Colonic mucosa (tissue), 4 donors: ENCODE measurements at places on chromosomes 2 and 18.

- DNase-seq = no peak
Observed at GRCh38 chr2:21693081-21693480, 569.3 kb downstream of the TDRD15 start.

DNA sequence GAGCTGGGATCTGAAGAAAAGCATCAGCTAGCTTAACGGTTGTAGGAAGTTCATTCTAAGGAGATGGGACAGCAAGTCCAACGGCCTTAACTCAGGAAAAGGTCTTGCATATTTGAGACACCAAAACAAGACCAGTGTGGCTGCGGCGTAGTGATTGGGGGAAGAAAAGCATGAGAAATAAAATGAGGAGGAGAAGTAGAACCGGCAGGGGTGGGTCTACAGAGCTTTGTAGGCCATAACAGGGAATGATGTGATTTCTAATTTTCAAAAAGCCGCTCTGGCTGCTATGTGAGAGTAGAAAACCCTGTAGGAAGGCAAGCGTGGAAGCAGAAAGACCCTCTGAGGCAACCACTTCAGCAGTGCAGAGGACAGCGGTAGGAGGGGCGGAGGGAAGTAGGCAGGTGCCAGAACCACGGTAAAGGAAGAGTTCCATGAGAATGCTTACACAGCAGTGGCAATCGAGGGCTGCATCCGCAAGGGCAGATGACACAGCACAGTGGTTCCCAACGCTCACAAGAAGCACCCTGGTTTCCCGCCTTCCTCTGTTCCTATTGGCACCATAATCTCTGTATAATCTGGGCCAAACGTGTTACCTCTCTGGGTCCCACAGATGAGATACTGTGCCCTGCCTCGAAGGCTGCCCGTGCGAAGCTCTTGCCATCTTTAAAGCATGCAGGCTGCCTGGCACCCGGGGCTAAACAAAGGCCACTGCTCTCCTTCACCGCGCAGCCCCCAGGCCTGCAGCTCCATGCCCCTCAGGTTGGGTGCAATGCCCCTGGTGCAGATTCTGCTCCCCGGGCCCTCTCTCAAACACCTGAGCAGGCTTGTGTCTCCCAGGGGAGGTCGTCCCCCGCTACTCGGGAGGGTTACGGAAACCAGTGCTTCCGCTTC is 795 bp downstream of the ANKRD39 start:
- DNase-seq = peak; percentile 58

- no peak for DNase-seq
Observed at GRCh38 chr2:50962731-50963130, 69.2 kb downstream of the NRXN1 start.

DNA sequence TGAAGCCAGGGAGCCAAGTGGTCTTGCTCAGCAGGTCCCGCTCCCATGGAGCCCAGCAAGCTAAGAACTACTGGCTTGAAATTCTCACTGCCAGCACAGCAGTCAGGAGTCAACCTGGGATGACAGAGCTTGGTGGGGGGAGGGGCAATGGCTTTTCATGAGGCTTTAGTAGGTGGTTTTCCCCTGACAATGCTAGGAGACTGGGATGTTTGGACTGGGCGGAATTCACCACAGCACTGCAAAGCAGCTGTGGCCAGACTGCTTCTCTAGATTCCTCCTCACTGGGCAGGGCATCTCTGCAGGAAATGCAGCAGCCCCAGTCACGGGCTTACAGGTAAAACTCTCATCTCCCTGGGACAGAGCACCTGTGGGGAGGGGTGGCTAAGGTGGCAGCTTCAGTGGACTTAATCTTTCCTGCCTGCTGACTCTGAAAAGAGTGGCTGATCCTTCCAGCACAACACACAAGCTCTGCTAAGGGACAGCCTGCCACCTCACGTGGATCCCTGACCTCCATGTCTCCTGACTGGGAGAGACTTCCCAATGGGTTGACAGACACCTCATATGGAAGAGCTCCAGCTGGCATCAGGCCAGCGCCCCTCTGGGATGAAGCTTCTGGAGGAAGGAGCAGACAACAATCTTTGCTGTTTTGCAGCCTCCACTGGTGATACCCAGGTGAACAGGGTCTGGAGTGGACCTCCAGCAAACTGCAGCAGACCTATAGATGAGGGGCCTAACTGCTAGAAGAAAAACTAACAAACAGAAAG is 349.7 kb upstream of the ST6GAL2 start:
- DNase-seq = no peak

DNA sequence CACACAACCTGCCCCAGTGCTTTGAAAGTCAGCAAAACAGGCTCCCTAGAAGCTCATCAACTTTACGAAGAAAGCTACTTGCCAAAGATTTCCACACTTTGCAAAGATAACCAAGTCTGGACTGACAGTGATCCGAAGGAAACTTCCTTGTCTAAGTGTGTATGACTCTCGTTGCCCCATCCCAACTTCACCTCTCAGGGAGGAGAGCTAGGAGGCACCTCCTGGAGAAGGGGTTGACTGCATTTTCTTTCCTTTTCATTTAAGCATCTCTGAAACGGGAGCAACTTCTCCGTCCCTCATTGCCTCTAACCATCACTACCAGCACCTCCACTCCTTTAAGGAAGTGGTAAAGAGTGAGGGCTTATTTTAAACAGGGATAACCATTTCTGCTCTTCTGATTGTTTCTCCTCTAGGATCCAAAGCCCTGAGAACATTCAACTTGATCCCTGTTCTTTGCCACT is 7.0 kb downstream of the ZEB2 start:
- no peak for DNase-seq

DNA sequence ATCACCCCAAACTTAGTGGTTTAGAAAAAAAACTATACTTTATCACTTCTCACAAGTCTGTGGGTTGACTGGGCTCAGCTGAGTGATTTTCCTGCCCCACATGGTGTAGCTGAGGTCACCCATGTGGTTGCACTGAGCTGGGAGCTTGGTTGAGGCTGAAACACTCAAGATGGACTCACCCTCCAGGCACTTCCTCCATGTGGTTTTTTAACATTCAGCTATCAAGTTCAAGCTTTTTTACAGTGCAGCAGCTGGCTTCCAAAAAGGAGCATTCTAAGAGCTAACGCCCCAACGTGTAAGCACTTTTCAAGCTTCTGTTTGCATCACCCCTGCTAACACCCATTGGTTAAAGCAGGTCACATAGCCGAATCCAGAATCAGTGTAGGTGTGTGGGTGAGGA is 105.9 kb upstream of the CREB1 start:
- DNase-seq = no peak

- DNase-seq = no peak
Observed at GRCh38 chr2:197500503-197501131, 438 bp downstream of the HSPE1 start.

- DNase-seq = no peak
Observed at GRCh38 chr18:55483266-55483871, 104.6 kb downstream of the TCF4 start.

- DNase-seq = no peak
Observed at GRCh38 chr2:60569680-60570111, 16.2 kb upstream of the BCL11A start.

- DNase-seq = no peak
Observed at GRCh38 chr2:223606946-223607345, 4.8 kb upstream of the SCG2 start.

- DNase-seq = no peak
Observed at GRCh38 chr2:240251848-240252190, 111.4 kb upstream of the OTOS start.

GRCh38 chr18:45837283-45838070 is 12.0 kb downstream of the SIGLEC15 start:
- peak; percentile 50 for DNase-seq

GRCh38 chr2:74099835-74100234 is 47.9 kb downstream of the BOLA3 start:
- no peak for DNase-seq

GRCh38 chr2:120354935-120355779 is 9.2 kb downstream of the INHBB start:
- no peak for DNase-seq

- no peak for DNase-seq
Observed at GRCh38 chr2:9375857-9376428, 47.4 kb downstream of the ITGB1BP1 start.

DNA sequence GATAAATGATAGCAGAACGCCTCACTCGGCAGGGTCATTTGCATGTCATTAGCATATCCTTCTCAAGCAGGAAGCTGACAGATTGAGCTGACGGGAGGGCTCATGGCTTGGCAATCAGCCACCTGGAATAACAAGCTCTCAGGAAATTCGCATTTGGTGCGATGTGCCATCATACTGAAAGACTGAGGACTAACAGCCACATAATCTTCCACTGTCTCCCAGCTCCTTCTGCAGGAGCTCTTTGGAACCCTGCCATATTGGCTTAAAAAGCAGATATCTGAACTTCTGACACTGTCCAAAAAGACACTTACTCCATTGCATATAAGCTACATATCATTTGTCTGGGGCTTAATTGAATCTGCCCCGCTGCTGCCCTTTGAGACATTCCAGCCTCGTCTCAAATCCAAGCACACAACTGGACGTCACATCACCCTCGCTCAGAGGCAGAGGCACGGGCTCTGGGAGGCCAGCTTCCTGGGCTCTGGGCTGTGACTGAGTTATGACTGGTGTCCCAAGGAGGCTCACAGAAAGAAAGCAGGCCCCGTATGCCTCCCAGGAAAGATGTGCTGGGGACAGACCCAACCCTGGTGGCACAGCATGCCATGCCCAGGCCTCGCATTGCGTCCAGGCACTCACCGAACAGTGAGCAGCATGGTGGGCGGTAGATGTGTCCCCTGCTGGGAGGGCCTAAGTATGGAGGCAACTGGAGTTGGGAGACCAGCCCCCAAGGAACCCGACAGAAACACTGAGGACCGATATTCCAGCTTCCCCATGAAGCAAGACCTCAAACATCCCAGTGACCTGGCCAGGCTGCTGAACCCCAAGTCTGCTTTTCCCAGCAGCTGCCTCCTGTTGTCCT is 228.0 kb downstream of the ATAD2B start:
- DNase-seq = no peak

- no peak for DNase-seq
Observed at GRCh38 chr18:35345950-35346349, 1.7 kb upstream of the ZNF24 start.

GRCh38 chr2:55618025-55618274 is 528 bp upstream of the PPP4R3B start:
- no peak for DNase-seq

DNA sequence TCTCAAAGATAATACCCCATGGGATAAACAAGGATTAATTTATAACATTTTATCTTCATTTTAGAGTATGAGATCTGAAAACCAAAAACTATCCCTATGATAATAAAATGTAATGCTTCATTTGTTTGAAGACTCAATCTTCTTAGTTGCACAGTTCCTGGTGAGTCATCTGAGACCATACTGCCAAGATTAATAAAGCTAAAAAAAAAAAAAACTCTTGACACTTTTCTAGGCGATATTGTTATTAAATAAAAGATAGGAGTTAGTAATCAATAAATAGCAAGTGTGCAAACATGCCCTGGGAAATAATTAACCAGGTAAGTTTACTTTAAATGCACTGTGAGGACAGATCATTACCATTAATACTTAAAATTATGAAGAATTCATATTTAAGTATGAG is 83.9 kb downstream of the RPE start:
- DNase-seq = no peak

DNA sequence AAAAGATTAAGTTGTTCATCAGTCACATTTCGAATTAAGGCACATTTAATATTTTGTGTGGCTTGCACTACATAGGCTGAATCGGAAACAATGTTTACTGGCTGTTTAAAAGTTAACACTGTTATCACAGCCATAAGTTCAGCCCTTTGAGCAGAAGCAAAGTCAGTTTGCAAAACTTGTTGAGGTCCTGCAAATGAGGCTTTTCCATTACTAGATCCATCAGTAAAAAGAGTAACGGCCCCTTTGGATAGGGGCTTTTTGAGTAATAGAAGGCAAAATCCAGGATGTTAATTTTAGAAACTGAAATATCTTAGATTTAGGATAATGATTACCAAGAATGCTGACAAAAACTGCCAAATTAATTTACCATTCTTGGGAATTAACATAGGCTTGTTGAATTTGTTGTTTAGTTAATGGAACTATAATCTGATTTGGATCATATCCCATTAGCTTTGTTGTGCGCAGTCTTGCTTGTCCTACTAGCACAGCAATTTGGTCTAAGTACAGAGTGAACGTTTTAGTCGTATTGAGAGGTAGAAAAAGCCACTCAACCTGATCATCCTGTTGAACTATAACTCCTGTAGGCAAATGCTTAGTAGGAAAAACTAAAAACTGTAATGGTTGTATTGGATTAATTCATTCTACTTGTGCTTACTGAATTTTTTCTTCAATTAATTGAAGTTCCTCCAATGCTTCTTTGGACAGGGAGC is 13.9 kb upstream of the SUCLG1 start:
- no peak for DNase-seq

- peak; percentile 11 for DNase-seq
Observed at GRCh38 chr2:234329202-234329960, 167.5 kb downstream of the ARL4C start.

DNA sequence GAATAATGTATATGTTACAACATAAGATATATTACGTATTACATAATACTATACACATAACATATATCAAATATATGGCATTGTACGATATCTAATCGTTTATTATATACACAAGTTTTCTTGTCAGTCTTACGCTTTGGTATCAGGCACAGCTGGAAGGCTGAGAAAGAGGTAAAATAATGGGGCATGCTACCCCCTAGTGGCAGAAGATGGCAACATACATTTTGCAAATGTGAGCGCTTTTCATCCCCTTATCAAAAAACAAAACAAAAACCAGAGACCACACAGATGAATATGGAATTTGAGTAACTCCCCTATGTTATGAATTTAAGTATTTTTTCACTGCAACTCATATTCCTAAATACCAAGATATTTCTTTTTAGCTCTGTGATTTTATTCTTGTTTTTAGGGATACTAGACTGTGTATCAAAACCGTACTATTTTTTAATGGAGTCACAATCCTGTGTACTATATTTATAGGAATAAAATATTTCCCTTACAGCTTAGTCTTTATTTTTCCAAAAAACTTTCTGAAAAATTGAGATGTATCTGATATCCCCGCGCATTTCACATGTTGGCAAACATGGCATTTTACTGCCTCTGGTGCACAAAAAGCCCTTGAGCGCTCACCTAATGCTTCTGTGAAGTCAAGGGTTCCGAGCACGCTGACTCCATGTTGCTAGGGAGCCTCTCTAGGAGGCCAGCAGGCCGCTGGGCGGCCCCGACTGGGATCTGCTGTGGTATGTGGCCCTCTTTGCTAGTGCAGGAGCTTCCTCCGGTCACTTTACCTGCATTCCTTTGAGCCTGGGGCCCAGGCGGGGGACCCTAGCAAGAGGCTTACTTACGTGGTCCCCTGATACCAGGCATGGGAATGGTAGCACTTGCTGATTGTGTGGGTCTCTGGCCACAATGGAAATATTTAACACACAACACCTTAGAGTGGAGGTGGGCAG is 62.5 kb downstream of the SLC4A3 start:
- DNase-seq = peak; percentile 51

- no peak for DNase-seq
Observed at GRCh38 chr2:138028538-138028937, 64.3 kb downstream of the HNMT start.
